ENCODE measurements at places on chromosomes 11 and 22.

GRCh38 chr11:31725176-31725575 is 85.9 kb downstream of the PAX6 start:
- no peak for DNase-seq

- no peak for DNase-seq
Measured at GRCh38 chr11:32029721-32030120, 61.2 kb upstream of the RCN1 start.

- no peak for DNase-seq
Measured at GRCh38 chr11:112300094-112300786, 39.6 kb upstream of the PLET1 start.

DNA sequence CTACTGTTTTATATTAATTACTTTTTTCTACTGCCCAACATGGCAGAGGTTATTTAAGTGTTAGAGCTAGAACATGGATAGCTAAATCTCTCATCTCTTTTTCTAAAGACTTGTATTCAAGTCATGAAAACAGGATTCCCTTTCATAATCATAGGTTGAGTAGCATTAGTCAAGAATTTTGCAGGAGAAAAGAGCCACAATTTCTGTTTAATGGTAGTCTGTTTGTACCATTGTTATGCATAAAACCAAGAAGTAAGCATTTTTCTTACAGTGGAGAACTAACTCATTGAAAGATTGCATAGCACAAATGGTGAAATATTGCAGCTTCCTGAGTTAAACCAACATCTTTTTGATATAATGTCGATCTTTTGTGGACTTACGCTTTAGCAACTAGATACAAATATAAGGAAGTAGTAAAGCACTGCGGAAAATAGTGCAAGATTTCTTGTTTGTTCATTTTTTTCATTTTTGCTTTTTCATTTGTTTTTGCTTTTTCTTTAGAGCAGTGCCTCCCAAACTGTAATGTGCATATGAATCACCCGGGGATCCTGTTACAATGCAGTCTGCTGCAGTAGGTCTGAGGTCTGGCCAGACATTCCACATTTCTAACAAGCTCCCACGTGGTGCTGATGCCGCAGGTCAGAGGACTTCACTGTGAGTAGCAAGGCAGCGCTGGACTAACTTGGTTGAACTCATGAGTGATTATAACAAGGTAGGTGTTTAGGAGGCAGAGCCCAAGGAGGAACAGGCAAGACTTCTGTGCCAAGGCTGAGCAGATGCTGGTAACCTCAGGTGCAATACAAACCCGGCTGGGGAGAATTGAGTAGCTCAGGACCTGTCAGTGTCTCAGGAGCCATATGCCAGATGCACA is 4.6 kb downstream of the ETS1 start:
- peak; percentile 64 for DNase-seq

GRCh38 chr11:89487016-89487415 is 4.2 kb downstream of the NOX4 start:
- DNase-seq = peak; percentile 53
